Hematopoietic multipotent progenitor cell treated with erythropoietin and hydrocortisone succinate and interleukin-3 and kit ligand, for 17 days (in vitro differentiated cells): ENCODE measurements at places on chromosomes 13 and 19.
A peak's percentile ranks its signal among the peaks of the same experiment; 100 is the strongest.

GRCh38 chr19:3618144-3618810 is 8.3 kb downstream of the CACTIN start:
- DNase-seq, result peak; percentile 60

DNA sequence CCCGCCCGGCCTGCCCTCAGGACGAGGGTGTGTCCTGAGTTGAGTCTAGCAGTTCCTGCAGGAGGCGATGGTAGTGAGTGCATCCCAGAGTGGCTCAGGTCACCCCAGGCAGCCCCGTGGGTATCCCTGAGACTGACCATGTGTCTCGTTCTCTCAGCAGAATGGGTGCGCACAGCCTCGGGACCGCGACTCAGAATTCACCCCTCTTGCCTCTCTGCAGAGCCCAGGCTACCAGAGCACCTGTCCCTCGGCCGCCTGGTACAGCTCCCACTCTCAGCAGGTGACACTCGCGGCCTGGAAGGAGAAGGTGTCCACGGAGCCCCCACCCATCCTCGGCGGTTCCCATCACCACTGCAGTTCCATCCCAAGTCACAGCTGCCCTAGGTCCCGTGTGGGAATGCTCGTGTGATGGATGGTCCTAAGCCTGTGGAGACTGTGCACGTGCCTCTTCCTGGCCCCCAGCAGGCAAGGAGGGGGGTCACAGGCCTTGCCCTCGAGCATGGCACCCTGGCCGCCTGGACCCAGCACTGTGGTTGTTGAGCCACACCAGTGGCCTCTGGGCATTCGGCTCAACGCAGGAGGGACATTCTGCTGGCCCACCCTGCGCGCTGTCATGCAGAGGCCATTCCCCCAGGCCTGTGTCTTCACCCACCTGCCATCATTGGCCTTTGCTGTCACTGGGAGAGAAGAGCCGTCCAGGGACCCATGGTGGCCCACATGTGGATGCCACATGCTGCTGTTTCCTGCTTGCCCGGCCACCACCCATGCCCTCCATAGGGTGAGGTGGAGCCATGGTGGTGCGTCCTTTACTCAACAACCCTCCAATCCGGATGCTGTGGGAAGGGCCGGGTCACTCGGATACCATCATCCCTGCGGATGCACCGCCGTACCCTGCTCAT is 87.1 kb upstream of the MCF2L start:
- no peak for DNase-seq

DNA sequence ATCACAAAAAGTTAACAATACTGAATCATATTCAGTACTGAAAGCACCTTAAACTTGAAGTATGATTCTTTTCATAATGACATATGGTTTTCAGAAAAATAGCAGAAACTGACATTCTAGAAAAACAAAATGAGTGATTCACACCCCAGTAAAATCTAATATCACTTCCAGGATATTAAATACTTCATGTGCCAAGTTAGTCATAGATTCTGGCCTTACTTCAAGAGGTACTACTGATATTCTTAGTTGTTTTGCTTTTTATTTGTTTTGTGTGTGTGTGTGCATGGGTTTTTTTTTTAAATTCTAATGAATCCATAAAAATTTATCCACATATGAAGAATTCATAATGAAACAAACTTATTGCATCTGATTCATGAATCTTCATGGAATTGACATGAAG is 207.9 kb upstream of the UFM1 start:
- no peak for DNase-seq

- peak; percentile 12 for DNase-seq
Measured at GRCh38 chr13:74210693-74211393, 76.6 kb upstream of the KLF12 start.

DNA sequence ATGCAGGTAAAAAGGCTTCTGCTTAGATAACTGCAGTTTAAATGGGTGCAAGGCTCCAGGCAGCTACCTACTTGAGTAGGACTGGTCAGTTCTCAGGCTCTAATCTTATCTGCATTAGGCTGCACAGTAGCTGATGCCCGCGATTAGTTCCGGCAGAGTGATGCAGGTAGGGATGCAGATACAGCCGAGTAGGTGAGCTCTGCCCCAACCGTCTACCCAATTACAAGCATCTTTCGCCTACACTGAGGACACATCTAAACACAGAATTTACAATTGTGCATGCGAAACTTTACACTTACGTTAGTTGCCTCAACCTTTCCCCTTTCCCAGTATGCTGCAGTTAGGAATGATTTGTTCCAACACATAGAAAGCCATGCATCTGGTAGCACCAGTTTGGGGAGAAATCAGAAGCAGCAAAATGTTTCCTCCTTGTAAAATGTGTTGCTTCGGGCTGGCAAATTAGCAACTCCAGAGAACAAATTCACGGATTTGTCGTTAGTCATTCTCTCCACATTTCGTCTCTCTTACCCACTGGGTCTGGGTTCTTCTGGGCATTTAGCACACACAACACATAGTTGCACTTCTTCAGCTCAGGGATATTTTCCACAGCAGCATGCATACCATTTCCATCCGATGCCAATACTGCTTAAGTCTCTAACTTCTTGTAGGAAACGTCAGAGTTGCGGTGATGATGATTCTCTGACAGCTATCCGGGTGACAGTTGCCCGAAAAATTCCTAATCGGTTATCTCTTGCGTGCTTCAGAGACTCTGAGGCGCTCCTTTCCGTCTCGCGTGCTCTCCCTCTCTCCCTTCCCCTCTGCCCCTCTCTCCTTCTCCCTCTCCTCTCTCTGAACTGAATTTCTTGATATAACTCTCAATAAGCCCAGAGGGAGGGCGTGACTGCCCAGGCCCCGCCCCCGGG is at the start of gene PCDH9:
PCDH9 (minus strand) TSS at position 856 of the 923 bp plus-strand sequence. CDS start 1,896 bp downstream, outside the sequence.
- no peak for DNase-seq

DNA sequence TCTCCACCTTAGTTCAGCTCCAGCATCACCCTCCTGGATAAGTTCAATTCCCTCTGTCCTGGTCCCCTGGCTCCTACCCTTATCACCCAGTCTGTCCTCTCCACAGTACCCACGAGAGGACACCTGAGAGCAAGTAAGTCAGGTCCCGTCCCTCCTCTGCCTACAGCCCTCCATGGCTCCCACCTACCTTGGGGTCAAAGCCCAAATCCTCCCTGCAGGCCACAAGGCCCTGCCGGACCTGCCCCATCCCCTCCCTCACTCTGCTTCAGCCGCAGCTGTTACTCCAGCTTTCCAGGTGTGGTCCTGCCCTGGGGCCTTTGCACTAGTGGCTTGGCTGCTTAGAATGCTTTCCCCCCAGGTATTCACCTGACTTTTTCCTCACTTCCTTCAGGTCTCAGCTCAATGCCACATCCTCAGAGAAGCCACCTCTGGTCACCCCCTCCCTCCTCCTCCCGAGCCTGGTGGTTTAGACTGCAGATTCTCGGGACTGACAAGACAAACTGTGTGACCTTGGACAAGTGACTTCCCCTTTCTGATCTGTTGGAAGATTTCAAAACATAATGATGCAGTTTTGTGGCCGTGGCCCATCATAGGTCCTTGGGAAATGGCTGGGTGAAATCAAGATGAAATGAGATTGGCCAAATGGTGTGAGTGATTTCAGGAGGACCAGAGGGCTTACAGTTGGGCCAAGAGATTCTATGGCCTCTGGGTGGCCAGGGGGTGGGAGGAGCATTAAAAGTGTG is 3.6 kb downstream of the TUBB4A start:
- no peak for DNase-seq
